ENCODE measurements at places on chromosomes 7 and 10.

DNA sequence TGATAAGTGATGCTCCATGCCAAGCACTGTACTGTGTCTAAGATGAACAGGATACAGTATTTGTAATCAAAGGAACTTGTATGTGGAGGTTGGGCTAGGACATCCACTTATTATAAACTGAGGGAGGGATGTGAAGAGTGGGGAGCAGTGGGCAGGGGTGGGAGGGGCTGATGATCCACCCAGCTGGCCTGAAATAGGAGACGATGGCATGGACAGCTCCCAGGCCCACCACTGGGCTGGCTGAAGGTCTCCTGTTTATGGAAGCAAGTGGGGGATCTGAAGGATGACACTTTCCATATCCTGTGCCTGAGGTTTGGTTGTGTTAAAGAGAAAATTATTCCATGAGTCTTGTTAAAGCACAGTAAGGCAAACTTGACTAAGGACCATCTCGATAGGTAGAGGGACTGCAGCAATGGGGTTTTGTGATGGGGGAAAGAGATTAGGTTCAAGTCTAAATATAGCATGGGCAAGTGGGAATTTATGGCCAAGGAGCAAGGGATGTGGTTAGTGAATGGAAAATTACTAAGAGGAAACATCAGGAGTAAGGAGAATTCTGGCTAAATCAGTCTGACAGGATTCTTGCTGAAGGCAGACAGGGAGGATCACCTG lies 124.6 kb downstream of the CCNY start:
- no peak for DNase-seq

- no peak for DNase-seq
Measured at GRCh38 chr10:19888061-19888660, 71.9 kb downstream of the PLXDC2 start.

- DNase-seq, result no peak
Measured at GRCh38 chr10:15660990-15661389, 58.7 kb downstream of the ITGA8 start.

GRCh38 chr7:157389951-157390730 lies 53.3 kb downstream of the DNAJB6 start:
- peak; percentile 64 for DNase-seq

DNA sequence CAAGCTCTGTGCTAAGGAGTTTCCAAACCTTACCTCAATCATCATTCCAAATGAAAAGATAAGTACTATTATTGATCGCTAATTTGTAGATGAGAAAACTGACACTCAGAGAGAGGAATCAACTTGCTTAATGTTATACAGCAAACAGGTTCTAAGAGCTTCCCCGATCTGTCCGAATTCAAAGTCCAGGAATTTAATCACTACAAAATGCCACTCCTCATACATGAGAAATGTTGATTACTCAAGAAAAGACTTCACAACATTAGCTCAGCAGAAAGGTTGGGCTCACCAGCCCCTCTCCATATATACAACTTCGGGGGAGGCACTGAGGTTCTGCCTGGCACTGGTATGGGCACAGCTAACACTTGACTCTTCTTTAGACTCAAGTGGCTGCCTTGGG lies 80.7 kb downstream of the SLC16A9 start:
- no peak for DNase-seq

DNA sequence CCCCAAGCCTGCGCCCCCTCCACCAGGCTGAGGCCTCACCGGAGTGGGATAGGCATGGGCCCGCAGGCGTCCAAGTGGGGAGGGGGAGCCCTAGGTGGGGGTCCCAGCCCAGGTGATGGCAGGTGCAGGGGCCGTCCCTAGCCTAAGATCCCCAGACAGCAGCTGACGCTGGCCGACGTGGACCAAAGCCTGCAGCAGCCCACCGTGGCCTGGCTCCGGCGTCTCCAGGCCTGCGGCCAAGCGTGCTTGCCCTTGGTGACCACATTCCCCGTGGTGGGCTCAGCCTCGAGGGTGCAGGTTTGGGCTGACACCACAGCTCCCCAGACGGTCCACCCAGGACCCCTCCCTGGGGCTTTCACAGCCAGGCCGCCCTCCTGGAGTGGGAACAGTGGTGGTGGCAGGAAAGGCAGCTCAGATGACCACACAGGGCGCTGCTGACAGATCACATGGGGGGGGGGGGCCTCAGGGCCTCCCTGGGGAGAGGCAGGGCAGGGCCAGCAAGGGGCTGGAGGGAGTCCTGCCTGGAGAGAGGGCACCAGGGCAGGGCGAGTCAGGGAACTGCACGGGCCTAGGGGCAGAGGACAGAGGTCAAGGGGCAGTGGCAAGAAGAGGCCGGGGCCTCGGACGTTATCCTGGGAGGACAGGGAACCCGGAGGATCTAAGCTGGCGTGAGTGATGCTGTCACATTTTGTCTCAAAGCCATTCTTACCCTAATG lies 767 bp upstream of the ADAM8 start:
- DNase-seq, result no peak

GRCh38 chr7:84085998-84086397 lies 108.6 kb downstream of the SEMA3A start:
- DNase-seq, result no peak

DNA sequence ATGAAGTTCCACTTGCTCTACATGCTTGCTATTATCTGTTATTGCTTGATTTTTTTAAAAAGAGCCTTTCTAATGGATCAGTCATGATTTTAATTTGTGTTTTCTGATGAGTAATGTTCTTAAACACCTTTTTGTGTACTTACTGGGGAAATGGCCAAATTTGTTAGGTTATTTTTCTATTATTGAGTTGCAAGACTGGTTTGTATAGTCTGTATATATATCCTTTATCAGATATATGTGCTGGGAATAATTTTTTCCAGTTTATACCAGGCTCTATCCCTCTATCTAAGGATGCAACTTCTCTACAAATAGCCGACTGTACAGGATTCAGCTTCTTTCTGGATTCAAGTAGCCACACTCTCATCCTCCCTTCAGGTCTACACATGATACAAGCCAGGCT lies 65.6 kb upstream of the SEC61G start:
- no peak for DNase-seq

GRCh38 chr10:67297637-67298181 lies 371.9 kb downstream of the LRRTM3 start:
- DNase-seq, result no peak

DNA sequence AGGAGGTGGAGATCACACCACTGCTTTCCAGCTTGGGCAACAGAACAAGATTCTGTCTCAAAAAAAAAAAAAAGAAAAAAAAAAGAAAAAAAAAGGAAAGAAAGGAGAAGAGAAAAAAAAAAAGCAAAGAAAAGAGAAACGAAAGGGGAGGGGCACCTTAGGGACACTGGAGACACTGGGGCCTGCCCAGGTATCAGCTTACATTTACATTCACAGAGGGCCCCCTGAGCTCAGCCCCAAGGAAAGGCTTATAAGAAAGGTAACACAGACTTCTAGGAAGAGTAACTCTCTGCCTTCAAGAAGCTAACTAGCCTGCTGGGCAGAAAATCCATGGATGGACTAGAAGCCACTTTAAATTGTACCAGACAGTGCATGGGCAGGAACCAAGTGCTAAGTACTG lies 108.8 kb downstream of the NPY start:
- DNase-seq, result no peak

DNA sequence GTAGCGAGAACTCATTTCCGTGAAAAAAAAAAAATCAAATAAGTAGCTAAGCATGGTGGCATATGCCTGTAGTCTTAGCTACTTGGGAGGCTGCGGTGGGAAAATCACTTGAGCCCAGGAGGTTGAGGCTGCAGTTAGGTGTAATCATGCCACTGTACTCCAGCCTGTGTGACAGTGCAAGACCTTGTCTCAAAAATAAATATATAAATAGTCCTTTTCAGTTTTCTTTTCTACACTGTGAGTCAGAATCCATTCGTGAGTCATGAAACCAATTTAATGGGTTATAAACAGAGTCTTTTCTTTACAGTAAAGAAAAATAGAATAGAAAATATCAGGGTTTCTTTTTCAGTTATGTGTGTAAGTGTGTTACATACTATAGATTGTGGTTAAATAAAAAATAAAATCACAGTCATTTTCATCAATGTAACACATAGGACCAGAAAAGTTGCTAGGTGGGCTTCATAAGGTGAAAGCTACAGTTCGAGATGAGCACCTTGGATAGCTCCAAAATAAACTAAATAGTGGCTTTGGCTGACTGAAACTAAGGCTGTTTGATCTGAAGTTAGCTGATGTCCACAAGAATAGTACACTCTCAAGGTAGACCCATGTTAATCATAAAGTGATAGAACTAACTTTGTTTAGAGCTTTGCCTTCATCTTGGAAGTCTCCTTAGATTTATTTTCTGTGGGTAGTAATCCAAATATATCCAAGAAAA lies 781.1 kb downstream of the GATA3 start:
- no peak for DNase-seq

DNA sequence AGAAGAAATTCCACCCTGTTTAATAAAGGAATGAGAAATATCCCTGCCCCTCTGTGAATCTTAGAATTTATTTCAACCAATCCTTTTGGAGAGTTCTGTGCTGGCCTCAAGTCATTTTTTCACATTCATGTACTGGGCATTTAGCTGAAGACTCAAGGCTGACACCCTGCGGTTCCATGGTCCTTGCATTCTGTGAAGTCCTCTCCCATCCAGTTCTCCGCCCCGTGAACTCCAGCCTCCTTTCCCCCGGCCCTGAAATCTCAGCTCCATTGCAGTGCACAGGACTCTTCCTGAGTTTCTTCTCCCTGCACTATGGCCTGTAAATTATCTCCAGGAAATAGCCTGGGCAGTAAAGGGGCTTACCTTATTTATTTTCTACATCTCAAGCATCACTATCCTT lies 183.0 kb upstream of the KCND2 start:
- no peak for DNase-seq

DNA sequence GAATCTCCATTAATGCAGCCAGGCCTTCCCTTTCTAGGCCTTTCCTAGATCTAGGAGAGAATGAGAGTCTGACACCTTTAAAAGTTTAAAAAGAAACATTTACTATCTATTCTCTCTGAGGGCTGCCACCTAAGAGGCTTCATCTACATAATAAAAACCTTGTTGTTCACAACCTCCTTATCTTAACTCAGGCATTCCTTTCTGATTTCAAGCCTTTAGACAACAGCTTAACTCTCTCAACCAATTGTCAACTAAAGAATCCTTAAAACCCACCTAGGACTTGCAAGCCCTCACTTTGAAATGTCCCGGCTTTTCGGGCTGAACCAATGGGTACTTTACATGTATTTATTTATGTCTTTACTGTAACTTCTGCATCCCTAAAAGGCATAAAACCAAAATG lies 64.3 kb upstream of the RET start:
- no peak for DNase-seq

Measured in CD14-positive monocyte (primary cell).